PC-3 (cell line): ENCODE measurements at places on chromosomes 5 and 9.

DNA sequence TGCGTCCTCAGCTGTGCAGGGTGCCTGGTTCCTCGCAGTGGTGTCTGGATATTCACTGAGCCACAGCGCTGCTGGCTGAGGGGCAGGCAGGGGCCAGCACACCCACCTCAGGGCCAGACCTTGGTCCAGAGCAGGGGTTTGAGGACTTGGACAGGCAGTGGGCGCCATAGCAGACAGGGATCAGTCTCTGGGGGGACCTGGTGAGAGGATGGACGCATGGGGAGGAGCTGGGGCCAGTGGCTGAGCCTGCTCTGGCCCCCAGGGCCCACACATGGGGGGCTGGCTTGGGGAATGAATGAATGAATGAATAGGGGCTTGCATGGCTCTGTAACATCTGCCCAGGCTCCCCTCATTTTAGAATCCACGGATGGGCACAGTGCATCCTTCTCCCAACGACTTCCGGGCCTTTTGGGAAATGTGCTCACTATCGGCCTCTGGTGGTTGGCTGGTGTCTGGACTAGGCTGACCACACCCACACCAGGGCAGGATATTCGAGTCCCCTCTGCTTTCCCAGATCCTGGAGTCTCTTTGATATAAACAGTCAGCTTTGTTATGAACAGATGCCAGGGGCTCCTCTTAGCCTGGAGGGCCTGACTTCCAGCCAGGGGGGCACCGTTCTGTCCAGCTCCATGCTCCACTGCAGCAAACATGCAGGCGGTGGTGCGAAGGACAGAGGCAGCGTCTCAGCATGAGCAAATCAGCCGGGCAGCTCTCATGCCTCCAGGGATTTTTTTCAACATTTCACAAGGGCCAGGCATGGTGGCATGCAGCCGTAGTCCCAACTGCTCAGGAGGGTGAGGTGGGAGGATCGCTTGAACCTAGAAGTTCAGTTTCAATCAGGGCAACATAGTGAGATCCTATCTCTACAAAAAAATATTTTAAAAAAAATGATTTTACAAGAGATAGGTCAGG, 62.6 kb downstream of the NEK6 start:
- peak; percentile 68 for DNase-seq

DNA sequence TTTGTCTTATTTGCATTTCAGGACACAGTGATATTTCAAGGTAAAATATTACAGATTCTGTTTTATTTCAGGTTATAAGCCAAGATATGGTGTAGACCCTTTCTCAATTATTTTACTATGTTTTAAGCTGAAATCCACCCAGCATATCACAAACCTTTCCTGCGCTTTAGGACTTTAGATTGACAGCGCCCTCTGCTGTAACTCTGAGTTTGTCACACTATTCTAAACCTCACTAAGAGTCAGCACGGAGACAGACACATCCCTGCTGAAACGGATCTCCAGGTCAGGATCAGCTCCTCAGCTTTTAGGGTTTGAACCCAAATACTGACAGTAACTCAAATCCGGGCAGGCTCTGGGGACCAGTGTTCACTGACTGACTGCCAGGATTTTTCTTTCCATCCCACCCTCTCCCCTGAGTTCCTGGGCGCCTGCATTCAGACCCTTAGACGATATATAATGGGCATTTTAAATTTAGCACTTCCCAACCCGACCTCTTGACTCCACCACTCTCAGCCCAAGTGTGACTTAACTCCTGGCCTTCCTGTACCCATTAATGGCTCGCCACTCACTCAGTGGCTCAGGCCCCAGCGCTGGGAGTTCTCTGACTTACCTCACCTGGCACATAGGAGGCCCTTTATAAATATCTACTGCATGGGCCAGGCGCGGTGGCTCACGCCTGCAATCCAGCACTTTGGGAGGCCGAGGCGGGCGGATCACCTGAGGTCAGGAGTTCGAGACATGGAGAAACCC, 33.5 kb downstream of the TLX3 start:
- DNase-seq = peak; percentile 85

GRCh38 chr5:2752059-2752820, 763 bp upstream of the IRX2 start:
- DNase-seq = peak; percentile 28

DNA sequence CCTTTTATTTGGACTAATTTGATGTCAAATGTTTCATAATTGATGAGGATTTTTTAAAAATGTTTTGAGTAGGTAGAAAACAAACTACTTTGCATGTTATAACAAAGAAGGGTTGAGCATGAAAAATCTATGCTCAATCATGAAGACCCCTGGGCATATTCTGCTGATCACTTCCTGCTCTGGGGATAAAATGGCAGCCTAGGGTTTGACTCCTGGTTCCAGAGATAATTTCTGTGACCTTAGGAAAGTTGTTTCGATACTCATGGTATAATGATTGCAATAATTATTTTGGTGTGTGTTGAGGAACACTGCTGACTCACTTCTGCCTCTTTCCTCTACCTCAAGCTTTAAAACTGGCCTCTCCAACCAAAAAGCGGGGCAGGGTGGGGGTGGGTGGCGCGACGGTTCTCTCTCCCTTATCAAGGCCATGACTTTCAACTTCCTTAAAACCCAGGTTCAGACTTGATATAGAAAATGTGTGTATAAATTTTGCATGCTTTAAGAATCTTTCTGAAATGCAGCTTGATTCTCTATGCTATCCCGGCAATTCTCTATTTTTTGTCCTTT, 6.0 kb upstream of the PIP5K1B start:
- DNase-seq = no peak

DNA sequence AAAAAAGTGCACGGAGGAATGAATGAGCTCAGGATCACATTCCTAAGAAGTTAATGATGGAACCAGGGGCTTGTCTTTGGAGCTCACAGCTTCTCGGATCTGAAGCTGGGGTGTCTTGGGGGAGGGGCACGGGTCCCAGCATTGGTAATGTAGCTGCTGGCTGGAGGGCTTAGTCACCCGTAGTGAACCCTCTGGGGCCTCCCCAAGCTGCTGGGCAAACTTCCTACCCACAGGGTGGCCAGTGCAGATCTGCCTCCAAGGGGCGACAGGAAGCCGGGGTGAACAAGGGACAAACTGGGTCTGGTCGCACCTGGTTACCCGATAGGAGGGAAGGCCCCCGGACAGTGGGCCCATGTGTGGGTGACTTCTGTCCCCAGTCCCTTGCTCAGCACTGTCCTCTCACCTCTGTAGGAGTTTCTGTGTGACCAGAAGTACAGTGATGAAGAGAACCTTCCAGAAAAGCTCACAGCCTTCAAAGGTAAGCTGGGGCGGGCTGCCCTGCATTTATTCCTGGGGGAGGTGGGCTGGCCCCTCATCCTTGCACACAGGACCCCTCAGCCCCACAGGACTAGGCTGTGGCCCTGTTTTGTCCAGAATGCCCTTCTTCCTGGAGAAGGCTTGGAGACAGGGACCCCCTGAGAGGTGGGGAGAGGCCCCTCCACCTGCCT, 14.1 kb upstream of the NUP214 start:
- no peak for DNase-seq

DNA sequence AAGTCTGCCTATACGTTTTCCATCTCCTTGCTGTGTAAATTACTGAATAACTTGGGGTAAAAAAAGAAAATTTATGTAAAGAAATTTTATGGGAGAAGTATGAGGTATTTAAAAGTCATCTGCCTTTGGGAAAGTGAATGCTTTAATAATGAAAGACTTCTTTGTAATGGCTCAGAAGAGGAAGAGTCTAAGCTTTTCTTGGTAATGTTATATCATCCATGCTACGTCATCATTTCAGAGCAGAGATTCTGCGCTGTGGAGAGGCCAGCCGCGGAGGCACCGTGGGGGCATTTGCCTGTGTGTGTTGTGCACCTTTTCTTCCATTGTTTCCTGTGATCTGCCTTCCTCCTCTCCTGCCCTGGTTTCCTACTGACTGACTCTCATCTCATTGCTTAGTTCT, 78.2 kb downstream of the GOLM1 start:
- no peak for DNase-seq

DNA sequence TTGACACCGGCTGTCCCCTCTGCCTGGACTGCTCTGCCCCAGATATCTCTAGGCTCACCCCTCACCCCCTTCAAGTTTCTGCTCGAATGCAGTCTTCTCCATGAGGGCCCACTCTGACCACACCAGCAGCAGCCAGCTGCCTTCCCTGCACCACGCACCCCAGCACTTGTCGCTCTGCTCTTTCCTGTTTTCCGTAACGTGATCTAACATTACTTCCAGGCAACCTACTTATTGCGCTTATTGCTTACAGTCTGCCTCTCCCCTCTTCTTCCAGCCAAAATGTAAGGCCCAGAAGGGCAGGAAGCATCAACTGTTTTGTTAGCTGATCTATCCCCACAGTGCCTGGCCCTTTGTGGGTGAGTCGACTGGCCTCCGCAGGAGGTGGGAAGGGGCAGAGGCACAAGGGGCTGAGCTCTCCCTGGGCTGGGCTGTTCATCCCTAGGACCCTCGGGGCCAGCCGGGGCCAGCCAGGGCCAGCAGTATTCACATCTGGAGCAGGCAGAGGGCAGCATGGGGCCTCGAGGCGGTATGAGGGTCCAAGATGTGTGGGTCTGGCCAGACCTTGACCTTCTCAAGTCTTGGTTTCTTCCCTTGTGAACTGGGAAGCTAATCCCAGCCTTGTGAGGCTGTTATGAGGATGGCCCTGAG, 11.6 kb upstream of the DBN1 start:
- DNase-seq = peak; percentile 1

GRCh38 chr9:123058834-123059233, 25.4 kb downstream of the GPR21 start:
- peak; percentile 60 for DNase-seq

- no peak for DNase-seq
Observed at GRCh38 chr5:132639706-132640130, 18.3 kb upstream of the IL13 start.

DNA sequence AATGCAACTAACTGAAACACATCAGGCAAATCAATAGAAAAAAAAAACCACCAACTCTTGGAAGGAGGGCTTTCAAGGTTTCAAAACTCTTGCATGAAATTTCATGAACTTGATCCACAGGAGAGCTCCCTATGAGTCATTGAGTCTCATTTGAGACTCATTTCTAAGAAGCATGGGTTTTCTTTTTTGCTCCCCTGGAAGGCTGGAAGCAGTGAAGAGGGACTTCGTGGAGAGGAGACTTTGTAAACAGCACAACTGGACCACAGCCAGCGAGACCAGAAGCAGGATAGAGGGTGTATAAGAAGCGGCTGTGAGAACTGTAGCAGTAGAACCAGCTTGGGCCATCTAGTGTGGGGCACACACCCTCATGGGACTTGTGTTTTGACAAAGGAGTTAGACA, 41.2 kb upstream of the RAPGEF1 start:
- DNase-seq = no peak

GRCh38 chr9:135971892-135972291, 10.7 kb upstream of the UBAC1 start:
- DNase-seq = peak; percentile 84

GRCh38 chr5:181187500-181188213, 17.3 kb downstream of the TRIM7 start:
- peak; percentile 93 for DNase-seq

GRCh38 chr9:89864731-89865130, 259.9 kb downstream of the GADD45G start:
- no peak for DNase-seq

GRCh38 chr9:123089790-123090189, 56.3 kb downstream of the GPR21 start:
- DNase-seq = no peak
